ENCODE measurements at places on chromosomes 3 and 15.

- ATAC-seq: peak; percentile 83
Measured at GRCh38 chr3:178382449-178383061, 153.7 kb upstream of the KCNMB2 start.

DNA sequence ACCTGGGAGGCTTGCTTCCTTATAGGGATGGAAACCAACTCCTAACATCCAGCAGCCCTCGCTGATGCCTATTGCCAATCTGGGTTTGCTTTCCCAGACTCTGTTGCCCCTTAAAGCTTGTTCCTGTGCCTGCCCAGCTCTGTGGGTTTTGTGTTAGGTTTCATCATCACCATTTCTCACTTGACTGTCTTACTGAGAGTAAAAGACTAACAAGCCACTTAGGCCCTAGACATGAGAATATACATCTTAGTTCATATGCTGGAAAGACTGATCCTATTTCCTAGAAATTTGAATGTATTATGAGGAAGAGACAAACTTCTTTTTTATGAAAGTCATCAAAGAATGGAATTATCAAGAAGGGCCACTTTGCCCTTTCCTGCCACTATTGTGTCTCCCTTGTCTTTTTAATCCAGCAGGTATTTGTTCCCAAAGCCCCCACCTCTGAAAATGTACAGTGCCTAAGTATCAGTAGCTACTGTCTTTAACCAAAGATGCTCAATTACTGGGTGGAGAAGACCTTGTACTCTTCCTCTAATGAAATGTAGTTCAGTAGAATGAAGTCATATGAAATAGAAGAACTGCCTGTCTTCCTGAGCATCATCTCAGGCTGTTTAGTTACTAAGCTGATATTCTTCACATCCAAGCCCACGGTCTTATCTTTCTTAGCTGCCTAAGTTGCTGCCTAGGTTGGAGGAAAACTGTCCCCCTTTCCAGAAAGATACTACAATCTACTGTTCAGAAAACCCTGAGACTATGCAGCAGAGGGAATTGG is 59.8 kb upstream of the ZPLD1 start:
- ATAC-seq: no peak

DNA sequence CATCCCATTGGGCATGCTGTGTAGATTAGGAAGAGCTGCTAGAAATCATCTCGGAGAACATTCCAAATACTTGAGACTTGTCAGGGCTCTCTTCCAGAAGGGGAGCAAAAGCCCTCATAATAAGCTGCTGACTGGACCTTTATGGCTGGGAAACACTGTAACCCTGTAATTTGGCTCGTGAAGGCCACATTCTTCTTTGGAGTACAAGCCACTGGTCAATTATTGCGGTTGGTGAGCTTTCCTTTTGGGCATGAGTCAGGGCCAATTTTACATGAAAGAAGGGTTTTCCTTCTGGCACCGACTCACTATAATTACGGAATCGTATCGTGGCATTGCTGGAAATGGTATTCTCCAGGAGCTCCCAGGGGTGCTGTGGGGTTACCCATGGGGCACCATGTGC is 434.5 kb upstream of the RGMA start:
- no peak for ATAC-seq

DNA sequence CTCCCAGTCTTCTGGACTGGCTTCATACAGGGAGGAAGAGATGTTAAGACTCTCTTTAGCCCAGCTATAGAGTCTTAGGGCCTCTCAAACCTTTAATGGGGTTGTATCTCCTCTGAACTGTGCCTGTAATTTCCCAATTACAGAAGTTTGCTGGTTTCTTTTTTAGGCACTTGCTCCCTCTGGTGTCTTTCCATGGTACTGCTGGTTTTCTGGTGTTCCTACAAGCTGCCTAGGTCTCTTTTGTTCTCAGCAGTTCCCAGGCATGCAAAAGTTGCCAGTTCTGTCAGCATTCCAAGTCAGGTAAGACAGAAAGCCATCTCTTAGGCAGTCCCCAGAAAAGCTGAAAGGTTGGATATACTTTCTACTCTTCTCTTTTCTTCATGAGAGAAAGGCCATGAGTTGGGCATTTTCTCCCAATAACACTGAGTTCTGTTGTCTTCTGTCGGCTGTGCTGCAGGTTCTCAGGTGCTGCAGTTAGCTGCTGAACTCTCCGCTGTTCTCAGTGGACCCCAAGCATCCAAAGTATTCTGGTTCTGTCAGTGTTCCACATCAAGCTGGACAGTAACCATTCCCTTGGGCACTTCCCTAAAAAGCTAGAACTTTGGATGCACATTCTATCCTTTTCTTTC is 54.4 kb upstream of the EHHADH start:
- peak; percentile 53 for ATAC-seq

GRCh38 chr3:64888840-64889392 is 201.1 kb upstream of the ADAMTS9 start:
- ATAC-seq: no peak

GRCh38 chr3:64110071-64110470 is 86.8 kb upstream of the PSMD6 start:
- no peak for ATAC-seq

DNA sequence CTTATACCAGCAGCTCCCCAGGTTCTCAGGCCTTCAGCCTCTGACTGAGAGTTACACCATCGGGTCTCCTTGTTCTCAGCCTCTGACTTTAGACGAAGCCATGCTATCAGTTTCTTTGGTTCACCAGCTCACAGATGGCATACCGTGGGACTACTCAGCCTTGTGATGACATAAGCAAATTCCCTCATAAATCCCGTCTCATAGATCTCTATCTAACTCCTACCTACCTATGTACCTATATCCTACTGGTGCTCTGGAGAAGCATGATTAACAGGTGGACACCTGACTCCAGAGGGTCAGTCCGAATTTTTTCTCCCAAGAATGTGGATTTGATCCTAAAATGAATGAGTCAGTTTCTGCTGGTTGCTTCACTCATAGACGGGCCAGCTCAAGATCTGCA is 59.1 kb upstream of the CDV3 start:
- ATAC-seq: no peak

DNA sequence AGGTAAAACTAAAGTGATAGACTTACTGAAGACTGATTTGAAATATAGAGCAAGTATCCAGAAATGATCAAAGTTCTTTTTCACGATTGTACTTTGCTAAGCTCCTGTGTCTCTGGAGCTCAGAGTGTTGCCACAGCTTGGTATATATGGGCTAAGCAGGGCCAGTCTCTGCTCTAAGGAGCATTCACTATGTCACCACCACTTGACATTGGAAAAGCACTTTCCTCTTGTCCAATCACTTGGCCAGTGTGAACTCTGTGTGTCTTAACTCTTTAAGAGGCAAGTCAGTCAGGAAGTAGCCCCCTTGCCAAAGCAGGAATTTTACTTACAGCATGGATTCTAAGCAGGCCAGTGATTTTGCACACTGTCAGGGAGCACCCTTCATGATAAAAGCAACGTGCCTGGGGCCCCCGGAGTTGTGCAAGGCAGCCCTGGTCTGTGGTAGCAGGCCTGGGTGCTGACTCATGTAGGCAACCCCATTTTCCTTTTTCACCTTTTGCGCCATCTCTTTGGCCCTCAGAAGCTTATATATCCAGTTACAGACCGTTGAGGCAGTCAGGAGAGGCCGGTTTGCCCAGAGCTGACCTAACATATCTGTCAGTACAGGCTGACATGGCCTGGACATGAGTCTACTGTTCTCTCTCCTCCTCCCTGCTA is 73.0 kb downstream of the HCN4 start:
- ATAC-seq: no peak

DNA sequence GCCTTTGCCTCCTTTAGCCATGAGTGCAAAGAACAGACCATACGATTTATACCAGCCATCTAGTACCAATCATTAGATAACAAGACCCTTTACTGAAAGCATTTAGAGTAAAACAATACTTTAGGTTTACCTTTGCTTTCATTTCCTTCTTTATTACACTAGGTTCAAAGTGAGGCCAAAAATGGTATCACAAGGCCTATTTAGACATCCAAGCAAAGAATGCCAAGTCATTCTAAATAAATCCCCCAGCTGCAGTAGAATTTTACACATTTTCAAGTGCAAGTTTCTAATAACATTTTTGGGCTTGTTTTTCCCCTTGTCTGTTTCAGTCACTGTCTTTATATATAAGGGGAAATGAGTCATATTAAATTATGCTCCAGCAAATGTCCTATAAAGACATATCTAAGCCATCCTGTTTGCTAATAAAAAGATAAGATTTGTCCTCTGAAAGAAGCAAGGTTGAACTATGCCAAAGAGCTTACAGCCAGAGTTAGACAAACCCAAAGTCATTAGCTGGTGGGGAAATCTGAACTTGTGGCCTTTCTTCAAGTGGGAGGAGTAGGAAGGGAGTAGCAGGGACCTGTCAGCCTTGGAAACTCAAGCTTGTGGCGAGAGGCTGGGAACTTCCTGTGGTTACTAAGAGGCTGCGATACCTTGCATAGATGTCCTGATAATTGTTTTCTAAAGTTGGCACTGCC is 232.7 kb downstream of the MECOM start:
- no peak for ATAC-seq

GRCh38 chr3:77707281-77707680 is 667.4 kb downstream of the ROBO2 start:
- ATAC-seq: no peak

DNA sequence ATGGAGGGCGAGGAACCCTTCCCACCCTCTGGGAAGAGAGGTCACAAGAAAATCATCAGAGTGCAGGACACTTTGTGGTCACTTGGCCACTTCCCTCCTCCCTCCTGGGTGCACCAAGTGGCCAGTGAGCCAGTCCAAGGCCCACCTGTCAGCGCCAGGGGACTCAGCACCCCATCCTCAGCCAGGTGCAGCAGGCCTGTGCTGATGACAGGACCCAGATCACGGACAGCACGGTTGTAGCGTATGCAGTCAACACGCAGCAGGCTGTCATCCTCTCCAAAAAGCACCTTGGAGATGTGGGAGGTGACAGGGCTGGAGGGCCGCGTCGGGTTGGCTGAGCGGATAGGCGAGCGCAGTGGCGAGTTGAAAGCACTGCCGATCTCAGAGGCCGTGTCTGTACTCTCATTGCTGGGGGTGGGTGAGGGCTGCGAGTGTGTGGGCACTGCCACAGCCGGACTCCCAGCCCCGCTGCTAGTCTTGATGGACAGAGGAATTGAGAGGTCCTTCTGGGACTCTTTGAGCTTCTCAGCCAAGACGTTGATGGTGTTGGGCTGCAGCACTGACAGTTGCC is 41.5 kb downstream of the SEMA3G start:
- ATAC-seq: no peak

DNA sequence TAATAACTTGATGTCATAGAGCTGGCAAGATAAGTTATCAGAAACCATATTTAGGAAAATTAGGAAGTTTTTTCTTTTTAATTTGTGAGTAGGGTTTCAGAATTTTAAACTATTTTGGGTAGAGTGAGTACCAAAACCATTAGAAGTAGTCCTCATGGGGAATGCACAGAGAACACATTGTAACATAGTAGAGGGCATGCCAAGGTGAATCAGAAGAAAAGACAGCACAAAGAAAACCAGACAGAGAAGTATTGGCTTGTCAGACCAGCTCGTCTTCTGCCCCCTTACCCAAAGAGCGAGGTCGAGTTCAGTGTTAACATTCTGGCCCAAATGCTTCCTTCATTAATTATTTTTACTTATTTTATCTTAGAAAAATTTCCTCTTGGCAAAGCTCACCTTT is 121.3 kb upstream of the SAMMSON start:
- ATAC-seq: no peak

- peak; percentile 30 for ATAC-seq
Measured at GRCh38 chr3:57999417-58000115, 8.7 kb upstream of the FLNB start.

GRCh38 chr3:45480218-45480617 is 91.8 kb downstream of the LARS2 start:
- peak; percentile 36 for ATAC-seq

GRCh38 chr15:92634671-92635201 is 20.8 kb downstream of the FAM174B start:
- ATAC-seq: no peak

DNA sequence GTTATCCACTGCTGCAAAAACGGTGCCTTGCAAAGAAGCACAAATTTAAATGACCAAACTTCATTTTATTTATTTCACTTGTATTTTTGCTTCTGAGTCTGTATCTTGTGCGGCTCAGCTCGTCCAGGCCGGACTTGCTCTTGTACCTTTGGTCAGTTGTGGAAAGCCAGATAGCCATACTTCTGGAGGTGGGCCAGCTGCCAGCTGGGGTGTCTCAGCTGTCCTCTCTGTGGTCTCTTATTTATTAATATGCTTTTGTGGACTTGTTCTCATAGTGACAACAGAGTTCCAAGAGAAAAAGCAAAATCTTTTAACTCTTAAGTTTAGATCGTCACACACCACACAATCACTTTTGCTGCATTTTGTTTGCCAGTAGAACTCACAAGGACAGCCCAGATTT is 87.7 kb downstream of the IL1RAP start:
- ATAC-seq: no peak

All from SK-N-SH treated with all-trans-retinoic acid at 6 μM for 48 hours (cell line).